Activated T-cell treated with anti-CD3 and anti-CD28 coated beads, Interleukin-2, amount 50 U/mL, for 4 hours (primary cell): ENCODE measurements at places on chromosomes 7 and 10.
A peak's percentile ranks its signal among the peaks of the same experiment; 100 is the strongest.

- no peak for DNase-seq
Measured at GRCh38 chr7:121954803-121955202, 81.8 kb downstream of the PTPRZ1 start.

DNA sequence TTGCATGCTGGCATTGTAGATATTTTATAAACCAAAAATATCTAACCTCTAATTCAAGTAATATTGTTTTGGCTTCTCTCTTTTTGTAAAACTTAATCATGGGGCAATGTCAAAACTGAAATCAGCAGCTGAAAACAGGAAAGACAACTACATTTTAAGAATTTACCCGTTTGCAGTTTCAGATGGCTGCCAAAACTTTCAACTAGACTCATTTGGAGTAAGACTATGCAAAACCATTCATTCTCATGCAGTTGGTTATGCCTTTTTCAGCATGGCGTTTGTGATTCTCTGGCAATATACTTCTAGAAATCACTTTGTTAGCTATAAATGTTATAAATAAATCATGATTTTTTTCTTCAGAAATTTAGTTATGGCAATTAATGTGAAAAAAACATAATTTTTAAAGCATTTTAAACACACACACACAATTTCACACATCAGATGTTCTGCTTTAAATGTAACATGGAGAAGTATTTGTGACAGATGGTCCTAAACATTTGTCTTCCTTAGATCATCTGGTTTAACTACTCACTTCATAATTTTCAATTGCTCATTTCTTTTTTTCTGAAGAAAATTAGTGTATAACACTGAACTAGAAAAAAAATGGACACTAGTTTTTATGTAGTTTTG is 116.4 kb downstream of the ITGB8 start:
- no peak for DNase-seq

DNA sequence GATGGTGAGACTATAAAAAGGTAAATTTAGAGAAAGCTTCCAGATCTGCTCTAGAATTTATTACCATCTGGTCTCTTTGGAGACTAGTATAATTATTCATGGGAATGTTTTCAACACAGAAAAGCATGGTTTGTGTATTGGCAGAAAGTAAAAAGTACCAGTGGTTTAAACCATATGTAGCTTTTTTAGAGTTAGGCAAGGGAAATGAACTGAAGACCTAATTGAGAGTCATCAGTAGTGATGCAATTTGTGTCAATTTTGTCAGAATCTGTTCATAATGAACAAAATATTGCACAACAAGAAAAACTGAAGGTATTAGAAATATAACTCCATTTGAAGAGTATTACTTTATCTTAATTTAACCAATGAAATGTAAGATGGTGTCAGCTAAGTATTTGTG is 181.4 kb downstream of the ADK start:
- DNase-seq = no peak

DNA sequence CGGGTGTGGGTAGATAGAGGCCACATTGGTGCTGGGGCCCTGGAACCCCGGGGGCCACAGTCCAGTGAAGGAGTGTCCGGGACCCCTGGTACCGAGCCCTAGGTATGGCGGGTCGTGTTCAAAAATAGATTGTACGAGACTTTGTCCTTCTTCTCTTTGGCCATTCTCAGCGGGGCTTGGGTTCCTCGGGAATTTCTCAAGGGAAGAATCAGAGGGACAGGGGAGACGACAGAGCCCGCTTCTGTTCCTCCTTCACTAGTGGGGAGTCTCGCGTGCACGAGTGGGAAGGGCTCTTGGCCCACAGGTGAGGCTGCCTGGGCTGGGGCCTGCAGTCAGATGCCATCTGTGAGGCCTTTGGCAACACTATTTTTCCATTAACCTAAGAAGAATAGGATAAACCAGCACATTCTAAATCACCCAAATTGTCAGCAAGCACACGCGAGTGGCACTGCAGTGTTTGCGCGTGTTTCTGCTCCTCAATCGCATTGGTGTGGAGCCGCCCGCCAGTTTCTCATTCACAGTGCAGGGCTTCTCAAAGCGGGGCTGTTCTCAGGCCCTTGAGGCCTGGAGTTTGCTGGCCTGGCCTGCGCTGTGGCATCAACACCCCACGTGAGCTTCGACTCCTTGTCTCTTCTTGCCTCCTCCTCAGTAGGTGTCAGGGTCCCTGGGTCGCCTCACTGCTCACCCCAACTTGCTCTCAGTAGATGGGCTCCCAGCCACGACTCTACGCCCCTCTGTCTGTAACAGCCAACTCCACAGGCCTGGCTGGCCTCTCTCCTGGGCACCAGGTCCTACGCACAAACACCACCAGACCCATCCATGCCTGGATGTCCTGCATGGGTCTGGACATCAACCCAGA is 187.6 kb upstream of the SHH start:
- DNase-seq = no peak

- DNase-seq = no peak
Measured at GRCh38 chr7:127943541-127944521, 87.4 kb downstream of the LRRC4 start.

DNA sequence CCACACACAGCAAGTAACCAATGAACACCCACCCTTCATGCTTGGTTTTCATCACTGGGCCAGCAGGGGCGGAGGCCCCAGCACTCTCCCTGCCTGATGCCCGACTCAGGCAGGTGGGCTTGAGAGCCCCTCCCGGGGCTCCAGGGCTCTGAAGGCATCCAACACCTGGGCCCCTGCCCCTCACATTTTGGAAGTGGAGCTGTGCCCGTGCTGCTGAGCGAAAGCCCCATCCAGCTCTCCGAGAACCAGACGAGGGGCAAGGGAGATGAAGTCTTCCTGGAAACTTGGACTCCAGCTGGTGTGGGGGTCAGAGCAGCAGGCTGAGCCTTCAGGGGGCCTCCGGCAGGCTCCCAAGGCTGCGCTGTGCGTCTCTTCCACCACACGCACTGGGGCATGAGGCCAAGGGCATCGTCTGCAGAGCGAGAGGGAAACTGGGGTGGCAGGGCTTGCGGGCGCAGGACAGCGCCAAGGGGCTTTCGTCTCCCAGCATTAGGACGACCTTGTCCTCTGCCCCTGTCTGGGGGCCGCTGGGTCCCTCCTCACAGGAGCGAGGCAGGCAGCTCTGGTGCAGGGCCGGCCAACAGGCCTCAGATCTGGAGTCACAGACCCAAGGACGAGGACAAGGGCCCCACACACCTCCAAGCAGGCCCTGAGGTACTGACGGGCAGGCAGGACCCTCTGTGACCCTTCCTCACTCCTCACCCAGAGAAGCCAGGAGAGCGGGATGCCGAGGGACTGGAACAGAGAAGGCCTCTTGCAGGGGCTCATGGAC is 108.3 kb upstream of the FAM20C start:
- no peak for DNase-seq

DNA sequence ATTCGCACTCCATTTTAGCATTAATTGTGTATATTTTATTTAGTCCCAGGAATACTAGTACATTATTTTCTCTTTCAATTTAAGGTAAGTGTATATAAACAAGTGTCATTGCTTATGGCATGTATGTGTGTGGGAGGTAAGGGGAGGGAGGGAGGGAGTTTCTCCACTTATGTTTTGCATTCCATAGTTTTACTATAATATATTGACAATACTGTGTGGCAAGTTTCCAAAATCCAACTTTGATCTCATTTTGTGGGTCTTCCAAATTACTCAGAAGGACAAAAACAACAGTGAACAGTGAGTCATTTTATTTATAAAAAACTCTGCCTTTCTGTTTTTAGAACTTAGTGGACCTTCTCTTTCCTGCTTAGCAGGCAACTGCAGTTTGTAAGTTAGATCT is 102.3 kb upstream of the SEMA3E start:
- DNase-seq = no peak

GRCh38 chr10:13231190-13231589 is 3.0 kb downstream of the UCMA start:
- DNase-seq = no peak

DNA sequence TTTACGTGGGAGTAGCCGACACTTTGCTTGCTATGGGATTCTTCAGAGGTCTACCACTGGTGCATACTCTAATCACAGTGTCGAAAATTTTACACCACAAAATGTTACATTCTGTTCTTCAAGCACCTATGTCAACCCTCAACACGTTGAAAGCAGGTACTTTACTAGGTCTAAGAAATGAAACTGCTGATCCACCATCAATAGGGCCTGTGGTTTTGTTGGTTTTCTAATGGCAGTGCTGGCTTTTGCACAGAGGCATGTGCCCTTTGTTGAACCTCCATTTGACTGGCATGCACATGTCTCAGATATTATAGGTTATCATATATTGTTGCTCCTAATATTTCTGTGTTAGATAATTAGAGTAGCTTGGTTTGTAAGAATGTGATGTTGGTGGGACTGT is 123.8 kb downstream of the CFTR start:
- no peak for DNase-seq

DNA sequence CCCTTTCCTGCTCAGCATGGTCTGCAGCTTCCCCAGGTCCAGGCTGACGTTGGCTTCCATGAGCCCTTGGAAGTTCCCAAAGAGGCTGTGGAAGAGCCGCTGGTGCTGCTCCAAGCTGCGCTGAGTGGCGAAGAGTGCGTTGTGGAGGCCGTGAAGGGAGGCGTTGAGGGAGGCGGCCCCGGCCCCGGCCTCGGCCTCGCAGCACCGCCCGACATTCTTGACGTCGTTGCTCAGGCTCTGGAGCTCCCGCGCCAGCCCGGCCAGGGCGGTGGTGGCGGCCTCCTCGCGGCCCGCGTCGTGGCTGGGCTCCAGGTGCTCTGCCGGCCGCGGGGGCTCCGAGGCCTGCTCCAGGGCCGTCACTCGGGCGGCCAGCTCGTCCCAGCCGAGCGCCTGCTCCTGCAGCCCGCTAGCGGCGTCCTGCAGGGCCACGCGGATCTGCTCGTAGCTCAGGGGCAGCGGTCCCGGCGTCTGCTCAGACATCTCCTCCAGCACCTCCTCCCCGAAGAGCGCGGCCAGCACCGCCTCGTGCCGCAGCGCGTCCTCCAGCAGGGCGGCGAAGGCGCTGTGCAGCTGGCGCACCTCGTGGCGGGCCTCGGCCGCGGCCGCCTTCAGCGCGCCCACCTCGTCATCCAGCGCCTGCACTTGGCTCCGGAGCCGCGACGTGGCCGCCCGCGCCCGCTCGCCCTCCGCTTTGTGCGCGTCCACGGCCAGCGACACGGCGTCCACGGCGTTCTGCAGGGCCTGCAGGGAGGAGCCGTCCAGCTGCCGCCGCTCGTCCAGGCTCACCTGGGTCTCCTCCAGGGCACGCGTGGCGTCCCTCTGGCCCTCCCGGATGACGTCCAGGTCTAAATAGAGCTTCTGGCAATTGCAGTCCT is 14.7 kb downstream of the MMRN2 start:
- no peak for DNase-seq

DNA sequence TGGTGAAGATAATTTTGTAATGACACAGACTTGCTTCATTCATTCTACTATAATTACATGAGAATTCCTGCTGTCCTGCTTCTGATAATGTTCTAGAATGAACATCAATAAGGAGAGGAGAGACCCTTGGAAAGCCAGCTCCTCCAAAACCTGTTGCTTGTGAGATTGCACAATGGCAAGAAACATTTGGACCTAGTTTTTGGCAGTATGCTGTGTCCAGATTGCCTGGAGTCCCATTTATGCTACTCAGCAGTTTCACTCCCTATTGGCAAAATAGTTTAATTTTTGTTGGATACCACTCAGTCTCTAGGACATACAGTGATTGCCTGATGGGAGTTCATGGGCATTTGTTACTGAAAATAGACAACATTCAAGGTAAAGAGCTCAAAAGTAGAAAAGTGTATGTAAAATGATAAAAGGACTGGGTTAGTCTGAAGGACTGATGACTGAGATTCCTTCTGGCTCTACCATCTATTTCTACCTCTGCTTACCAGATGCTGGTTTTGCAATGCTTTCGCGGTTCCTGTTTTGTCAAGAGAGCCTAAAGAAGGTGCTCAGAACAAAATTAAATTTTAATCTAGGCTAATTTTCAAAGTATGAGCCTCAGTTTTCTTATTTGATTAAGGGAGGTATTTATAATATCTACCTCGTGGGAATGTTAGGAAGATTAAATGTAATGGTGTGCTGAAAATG is 8.0 kb upstream of the ACTR3B start:
- DNase-seq = no peak

GRCh38 chr7:76328389-76328788 is 25.9 kb downstream of the HSPB1 start:
- DNase-seq = no peak

- DNase-seq = no peak
Measured at GRCh38 chr7:77202481-77202976, 2.9 kb upstream of the FGL2 start.

- no peak for DNase-seq
Measured at GRCh38 chr10:49409755-49410154, 13.9 kb upstream of the DRGX start.

- no peak for DNase-seq
Measured at GRCh38 chr7:116223588-116223987, 13.2 kb downstream of the TES start.

- no peak for DNase-seq
Measured at GRCh38 chr7:115230882-115231571, 309.1 kb downstream of the MDFIC start.

DNA sequence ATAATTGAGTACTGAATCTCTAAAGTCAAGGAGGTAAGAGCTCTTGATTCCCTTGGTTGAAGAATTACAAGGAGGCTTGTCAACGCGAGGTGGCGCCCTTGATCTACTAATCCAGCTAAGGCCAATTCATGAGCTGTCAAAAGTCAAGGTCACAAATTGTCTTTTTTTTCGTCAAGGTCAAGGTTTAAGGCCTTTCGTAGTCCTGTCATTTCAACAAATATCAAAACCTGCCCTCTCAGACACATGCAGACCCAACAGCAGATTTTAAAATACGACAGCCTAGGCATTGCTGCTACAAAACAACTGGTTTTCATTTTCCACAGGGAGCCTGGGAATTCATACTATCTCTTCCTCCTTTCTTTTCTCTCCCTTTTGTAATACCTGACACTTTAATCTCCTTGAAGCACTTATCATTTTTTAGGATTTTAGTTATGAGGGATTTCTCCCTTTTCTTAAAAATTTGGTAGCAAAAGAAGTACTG is 3.6 kb downstream of the HOXA13 start:
- DNase-seq = peak; percentile 84

DNA sequence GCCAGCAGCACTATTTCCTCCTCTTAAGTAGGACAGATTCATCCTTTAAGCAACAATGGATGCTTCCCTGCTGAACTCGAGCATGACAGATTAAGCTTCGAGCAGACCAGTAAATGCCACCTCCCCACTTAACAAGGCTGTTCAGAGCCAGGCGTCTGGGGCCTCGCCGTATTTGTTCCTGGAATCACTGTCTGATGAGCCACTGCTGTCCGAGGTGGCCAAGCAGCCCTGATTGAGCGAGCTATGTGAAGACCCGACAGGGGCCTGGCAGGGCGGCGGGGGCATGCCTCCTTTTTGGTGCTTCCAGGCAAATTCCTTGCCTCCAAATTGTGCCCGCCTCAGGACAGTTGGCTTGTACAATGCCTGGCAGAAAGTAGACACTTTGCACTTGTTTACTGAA is 862.6 kb downstream of the NRG3 start:
- DNase-seq = no peak

GRCh38 chr10:62115842-62116241 is 152.8 kb downstream of the RTKN2 start:
- DNase-seq = no peak

DNA sequence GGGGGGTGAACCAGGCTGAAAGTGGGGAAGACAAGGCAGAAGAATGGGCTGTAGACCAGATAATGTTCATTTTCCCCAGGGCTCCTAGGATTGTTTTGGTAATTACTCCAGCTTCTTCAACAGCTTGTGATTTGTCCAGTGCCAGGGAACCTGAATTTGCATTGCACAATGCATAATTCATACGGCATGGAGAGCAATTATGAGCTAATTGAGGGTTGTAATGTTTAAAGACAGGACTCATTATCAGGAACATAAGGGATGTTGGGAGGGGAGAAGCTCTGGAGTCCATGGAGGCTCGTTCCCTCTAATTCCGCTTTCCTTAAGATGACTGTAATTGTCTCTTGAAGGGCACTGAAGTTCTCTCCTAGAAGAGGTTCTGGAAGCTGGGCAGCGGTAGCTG is 405.0 kb upstream of the ZMIZ1 start:
- DNase-seq = no peak
